Renal cortical epithelial cell (primary cell): ENCODE measurements at places on chromosomes 5 and 9. TPM values are rescaled to one million over a fixed set of nuclear protein-coding genes. Genes with fewer than 3 reads are reported as not detected.

DNA sequence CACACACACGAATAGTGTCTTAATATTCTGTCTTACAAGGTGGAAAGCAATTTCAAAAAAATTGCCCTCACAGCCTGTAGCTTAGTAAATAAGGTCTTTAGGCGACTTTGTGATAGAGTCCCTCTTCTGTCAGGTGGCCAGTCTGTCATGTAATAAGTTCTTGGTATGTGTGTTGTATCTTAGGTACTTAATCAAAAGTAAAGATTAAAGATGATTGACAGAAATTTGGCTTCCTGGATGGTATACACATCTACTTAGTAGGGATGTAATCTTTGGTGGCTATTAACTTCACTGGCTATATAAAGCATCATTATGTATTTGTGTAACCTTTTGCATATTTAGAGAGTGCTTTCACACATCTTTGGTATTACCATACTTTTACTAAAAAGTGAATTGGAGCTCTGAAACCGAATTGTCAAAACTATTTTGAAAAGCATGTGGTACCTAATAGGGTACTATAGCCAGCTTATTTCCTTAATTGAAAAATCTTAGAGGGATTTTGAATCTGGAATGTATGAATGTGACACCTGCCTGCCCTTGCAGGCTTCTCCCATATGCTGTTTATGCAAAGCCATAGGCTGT is 3.4 kb downstream of the G3BP1 start:
- no peak for DNase-seq

GRCh38 chr9:5909976-5910375 is 19.3 kb downstream of the MLANA start:
- DNase-seq = no peak

GRCh38 chr9:4243113-4243512 is 56.8 kb downstream of the GLIS3 start:
- DNase-seq = no peak

- DNase-seq = no peak
Measured at GRCh38 chr9:123211081-123211480, 57.3 kb downstream of the STRBP start.

DNA sequence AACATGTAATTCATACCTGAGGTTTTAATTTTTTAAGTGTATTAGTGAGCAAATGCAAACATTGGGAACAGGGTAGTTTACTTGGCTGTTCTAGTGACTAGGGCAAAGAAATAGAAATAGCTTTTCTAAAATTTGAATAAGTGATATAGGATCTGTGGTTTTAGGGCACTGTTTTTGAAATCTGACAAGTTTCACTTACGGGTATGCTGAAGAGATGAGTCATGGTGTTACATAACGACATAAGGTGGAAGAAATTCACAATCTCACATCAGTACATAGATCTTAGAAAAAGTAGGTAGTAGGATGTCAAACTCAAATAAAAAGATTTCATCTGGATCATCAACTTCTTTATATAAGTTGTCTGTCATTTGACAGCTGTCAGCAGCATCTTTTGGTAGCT is 772.3 kb downstream of the MAT2B start:
- DNase-seq = peak; percentile 44

- DNase-seq = no peak
Measured at GRCh38 chr9:114745879-114746550, 59.8 kb downstream of the TNFSF15 start.

GRCh38 chr5:148619484-148619883 is 34.8 kb downstream of the HTR4 start:
- no peak for DNase-seq

- no peak for DNase-seq
Measured at GRCh38 chr5:180130876-180131740, 59.5 kb upstream of the RNF130 start.

ERCC6L2 gene
- total RNA-seq = 55.4 and 146 TPM in 2 replicates

PCDHGA3 gene
- total RNA-seq = 0.17 and 1.0 TPM in 2 replicates

DNA sequence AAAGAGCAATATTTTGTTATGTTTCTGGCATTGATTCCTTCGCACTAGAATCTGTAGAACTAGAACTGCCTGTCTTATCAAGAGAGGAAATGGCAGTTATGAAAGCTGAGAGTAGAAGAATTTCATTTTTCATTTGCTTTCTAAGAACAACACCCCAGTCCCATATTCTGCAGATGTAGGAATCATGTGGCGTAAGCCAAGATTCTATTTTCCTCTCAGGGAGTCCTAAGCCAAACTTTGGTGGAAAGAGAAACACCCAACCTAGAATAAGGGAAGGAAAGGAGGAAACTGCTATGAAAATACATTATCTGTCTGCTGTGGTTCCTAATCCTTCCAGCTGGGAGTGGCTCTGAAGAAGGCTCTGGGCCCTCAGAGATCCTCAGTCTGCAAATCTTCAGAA is 1176.9 kb upstream of the C9orf72 start:
- no peak for DNase-seq

DNA sequence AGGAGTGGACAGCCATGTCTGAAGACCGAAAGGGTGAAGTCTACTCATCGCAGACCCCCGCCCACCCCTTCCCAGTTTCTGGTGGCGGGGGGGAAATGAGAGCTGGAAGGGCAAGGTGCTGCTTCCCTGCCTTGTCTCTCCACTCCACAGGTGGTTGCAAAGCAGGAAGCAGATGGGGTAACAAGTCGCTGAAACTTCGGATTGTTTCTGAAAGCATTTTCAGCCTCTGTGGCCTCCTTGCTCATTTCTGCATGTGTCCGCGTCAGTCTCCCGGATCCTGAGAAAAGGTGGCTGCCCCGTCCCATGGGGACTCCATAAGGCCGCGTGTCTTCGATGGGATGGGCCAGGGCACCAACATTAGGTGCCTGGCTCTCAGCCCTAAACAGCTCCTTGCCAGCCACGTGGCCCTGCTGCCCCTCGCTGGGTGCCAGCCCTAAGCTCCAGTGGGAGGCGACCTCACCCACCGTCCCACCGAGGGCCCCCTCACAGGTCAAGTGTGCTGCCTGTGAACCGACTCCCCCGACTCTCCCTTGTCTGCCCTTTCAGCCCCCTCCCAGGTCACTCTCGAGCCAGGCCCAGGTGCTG is 971 bp downstream of the PHYKPL start:
- DNase-seq = no peak

PCA3 gene
- 0.05 TPM in 1 of 2 replicates, not detected in the other for total RNA-seq

DNA sequence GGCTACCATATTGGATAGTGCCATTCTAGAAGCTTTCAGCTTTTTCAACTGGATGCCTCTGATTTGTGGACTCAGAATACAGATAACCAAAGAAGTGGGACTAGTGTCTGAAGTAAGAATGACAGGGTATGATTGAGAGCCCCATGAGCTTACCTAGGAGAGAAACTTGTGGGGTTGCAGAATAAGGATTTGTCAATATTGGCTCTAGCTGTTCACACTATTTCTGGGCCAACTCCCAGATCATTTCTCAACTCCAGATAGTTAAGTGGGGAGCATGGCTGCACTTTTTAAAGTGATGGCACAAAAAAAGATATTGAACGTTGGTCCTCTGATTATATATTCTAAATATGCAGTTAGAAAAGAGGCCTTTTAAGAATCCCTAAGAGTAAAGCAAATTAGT is 252.1 kb downstream of the DOCK8 start:
- DNase-seq = no peak

GRCh38 chr9:131937451-131937850 is 142.2 kb downstream of the MED27 start:
- no peak for DNase-seq

DNA sequence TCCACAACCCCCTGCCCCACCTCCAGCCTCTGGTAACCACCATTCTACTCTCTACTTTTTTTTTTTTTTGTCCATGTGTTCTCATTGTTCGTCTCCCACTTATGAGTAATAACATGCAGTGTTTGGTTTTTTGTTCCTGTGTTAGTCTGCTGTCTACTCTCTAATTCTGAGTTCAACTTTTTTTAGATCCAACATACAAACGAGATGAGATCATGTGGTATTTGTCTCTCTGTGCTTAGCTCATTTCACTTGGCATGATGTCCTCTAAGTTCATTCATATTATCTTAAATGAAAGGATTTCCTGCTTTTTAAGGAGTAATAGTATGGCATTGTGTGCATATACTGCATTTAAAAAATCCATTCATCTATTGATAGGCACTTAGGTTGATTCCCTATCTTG is 130.9 kb downstream of the NMUR2 start:
- DNase-seq = no peak

ATP10B gene
- total RNA-seq = under 0.01 and 0.10 TPM in 2 replicates

GRCh38 chr5:106680330-106680729 is 990.4 kb downstream of the EFNA5 start:
- no peak for DNase-seq

- no peak for DNase-seq
Measured at GRCh38 chr9:18756712-18757125, 276.3 kb downstream of the SAXO1 start.

DNA sequence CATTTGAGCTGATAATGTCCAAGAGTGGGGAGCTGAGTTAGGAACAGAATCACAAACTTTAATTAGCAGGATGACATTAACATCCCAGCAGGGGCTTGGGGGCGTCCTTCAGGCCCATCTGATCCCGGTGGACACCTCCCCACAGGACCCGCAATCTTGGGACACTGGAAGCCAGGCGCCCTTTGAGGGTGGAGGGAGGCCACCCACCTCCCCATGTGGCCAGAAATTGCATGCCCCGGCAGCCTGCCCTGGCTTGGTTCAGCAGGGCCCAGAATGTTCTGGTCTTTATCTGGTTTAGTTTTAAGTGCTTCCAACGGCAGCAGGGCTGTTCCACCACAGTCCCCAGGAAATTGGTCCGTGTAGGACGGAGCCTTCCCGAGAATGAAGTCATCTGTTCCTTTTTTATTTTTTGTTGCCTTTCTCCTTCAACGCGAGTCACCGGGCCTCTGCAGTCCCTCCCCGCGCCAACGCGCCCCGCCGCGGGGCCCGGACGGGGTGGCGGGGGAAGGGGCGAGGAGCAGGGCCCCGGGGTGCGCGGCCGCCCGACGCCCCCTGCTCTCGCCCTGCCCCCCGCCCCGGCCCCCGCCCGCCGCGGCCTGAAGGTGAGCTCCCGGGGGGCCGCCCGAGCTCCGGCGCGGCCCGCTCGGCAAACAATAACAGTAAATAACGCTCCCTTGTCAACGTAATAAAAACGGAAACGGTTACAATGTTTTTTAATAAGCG is 207.9 kb downstream of the C9orf50 start:
- DNase-seq = peak; percentile 85

ZFP37 gene
- total RNA-seq = 1.6 and 5.2 TPM in 2 replicates
